Activated T-helper 9 cell treated with anti-CD3 and anti-CD28 coated beads, Interleukin-2, amount 50 U/mL, for 16 hours (primary cell): ENCODE measurements at places on chromosomes 4 and X.
A peak's percentile ranks its signal among the peaks of the same experiment; 100 is the strongest.

DNA sequence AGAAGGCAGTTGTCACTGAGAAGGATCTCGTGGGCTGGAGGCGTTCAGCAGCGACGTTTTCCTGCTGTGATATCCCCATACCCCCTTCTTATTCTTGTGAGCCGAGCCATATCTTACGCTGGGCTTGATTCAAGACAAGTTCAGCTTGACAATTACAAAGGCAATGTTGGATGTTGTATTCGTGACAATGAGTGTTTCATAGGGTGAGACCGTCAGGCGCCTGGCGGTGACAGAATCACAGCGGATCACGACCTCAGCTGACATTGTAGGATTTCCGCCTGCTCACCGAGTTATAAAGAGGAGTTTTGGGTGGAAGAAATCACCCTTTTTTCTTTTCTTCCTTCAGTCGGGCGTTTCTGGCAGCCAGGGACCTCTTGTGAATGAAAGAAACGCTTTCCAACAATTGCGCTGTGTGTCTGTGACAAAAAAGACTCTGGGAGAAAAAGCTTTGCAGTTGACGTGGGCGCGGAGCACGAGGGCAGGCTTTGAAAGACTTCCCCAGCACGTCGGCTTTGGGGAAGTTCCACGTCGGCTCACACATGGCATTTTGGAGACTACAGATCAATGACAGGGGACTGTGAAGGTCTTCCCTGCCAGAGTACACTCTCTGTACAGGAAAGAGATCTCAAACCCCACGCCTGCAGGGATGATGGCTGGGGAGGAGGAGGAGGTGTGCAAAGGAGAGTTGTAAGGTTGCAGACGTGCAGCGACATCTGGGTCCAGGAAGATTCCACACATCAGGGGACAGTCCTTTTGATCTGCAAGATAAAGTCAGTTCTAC, 135.4 kb downstream of the CRLF2 start:
- no peak for DNase-seq

GRCh38 chrX:44765556-44765955, 78.3 kb upstream of the DUSP21 start:
- no peak for DNase-seq

DNA sequence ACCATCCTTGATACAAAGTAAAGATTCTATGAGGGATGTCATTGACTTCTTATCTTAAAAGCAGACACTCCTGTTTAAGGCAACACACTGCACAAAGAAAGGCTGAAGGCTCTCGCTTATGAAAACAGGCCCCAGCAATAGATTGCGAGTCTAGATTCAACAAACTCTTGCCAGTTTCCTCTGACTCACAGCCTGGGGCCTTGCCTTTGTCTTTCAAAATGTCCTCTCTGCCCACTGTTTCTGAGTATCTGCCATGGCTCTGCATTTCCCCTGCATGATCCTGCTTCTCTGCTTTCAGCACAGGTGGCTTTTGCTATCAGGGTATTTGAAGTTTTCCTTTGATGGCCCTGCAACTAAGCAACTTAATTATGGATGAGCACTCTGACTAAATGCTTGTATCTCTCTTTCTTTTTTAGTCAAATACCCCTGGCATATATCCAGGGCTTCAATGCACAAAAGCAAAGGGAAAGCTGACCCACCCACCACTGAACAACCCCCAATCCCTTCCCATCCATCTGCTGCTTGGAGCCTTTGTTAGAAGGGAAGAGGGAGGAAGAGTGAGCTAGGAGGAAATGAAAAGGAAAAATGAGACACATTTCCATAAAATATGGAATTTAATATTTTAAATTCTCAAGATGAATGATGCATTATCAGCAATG, 32.2 kb downstream of the NDP start:
- no peak for DNase-seq

DNA sequence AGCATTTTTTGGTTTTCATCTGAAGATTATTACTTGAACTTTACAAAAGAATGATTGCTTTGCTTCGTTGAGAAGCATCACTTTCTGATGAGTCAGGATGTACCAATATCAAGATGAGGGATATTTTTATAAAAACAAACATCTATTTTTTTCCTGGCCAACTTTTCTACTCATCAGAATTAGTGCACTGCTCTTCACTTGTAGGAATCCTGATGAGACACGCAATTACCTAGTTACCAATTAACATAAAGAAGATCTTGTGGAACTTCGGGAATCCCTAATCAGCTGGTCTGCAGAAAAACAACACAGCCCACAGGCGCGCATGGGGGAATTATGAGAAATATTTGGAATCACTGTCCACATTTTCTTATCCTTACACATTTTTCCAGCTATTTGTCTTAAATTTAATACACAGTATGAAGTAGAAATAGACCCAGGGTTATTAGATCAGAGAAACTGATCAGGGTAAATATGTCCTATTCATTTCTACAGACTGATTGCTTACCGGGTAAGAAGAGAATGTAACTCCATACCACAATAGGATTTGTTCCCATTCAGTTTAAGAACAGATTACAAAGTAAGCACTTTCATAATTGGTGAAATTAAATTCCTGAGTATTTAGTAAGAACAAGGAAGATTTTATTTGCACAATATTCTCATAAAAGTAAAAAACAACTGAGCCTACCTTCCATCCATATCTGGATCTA, 50.9 kb downstream of the MFAP3L start:
- no peak for DNase-seq

GRCh38 chr4:46386570-46386969, 3.4 kb downstream of the GABRA2 start:
- no peak for DNase-seq

DNA sequence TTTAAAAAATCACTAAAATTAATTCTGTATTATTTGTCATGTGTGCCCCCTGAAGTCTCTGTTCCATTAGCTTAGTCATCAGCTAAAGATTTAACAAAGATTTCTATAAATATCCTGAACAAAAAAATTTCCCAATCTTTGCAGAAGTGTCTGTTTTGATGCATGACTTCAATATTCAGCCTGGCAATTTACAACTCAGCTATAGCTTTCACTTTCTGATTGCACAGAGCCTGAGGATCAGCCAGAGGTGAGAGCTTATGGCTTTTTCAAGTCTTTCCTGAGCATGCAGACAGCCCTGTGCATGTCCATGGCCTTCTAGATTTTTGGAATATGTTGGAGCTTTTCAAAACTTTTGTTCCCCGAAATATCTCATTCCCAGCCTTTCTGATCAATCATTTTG, 420.1 kb downstream of the ZNF674 start:
- no peak for DNase-seq

DNA sequence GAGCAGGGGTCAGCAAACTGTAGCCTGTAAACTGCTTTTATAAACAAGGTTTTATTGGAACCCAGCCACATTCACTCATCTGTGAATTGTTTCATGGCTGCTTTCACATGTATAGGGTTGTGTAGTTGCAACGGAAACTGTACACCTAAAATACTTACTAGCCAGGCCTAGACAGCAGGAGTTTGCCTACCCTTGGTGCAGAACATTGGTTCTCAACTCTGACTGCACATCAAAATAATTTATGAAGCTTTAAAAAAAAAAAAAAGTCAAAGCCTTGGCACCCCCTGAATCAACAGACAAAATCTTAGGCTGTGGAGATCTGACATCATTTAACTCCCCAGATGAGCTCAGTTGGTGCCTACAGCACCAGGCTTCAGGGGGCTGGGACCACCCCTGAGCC, 27.8 kb downstream of the ADGRA3 start:
- no peak for DNase-seq

- DNase-seq = no peak
These were observed 24.1 kb downstream of the ZCCHC12 start for GRCh38 chrX:118847676-118848075.

DNA sequence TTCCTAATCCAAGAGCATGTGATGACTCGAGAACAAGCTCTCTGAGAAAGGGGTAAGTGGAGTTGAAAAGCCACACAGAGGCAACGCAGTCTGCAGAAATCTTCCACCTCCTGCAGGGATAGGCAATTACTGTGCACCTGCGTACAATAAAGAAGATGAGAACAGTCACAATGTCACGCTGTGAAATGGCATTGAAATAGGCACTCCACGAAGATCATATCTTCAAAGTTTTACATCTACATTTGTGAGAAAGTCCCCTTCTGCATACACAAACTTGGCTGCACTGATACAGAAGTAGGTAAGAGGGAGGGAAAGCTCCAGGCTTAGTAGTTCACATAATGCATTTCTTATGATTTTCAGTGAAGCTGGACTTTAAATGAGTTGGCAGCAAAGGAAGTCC, 27.1 kb downstream of the DDX60L start:
- no peak for DNase-seq

GRCh38 chrX:53093177-53093655, 726 bp upstream of the KANTR start:
- peak; percentile 68 for DNase-seq

GRCh38 chr4:77014256-77014655, 61.5 kb downstream of the CCNI start:
- no peak for DNase-seq

GRCh38 chrX:130857207-130857606, 45.8 kb downstream of the ENOX2 start:
- DNase-seq = no peak

- DNase-seq = no peak
These were observed 152.5 kb upstream of the STX18 start for GRCh38 chr4:4694296-4694772.

DNA sequence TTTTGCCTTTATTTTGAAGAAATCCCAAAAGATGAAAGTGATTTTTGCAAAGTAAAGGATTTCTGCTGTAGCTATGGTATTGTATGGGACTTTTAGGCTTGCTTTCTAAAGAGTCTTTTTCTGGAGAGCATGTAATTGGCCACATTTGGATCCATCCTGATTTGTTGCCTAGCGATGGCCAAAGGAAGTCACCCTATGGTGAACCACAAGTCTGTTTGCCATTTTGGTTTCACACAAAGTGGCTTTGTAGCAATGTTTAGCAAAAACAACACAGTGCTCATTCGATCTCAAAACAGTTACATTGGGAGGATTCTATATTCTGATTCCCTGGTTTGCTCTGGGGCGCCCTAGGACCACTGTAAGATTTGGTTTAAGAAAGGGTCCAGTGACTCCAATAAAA, 44.1 kb upstream of the INTS6L start:
- DNase-seq = no peak

- DNase-seq = no peak
These were observed 16.9 kb upstream of the LOC101059915 start for GRCh38 chrX:71650333-71650969.

GRCh38 chr4:155441475-155441874, 64.7 kb upstream of the MAP9 start:
- no peak for DNase-seq

GRCh38 chr4:40306976-40307375, 28.2 kb upstream of the CHRNA9 start:
- no peak for DNase-seq

DNA sequence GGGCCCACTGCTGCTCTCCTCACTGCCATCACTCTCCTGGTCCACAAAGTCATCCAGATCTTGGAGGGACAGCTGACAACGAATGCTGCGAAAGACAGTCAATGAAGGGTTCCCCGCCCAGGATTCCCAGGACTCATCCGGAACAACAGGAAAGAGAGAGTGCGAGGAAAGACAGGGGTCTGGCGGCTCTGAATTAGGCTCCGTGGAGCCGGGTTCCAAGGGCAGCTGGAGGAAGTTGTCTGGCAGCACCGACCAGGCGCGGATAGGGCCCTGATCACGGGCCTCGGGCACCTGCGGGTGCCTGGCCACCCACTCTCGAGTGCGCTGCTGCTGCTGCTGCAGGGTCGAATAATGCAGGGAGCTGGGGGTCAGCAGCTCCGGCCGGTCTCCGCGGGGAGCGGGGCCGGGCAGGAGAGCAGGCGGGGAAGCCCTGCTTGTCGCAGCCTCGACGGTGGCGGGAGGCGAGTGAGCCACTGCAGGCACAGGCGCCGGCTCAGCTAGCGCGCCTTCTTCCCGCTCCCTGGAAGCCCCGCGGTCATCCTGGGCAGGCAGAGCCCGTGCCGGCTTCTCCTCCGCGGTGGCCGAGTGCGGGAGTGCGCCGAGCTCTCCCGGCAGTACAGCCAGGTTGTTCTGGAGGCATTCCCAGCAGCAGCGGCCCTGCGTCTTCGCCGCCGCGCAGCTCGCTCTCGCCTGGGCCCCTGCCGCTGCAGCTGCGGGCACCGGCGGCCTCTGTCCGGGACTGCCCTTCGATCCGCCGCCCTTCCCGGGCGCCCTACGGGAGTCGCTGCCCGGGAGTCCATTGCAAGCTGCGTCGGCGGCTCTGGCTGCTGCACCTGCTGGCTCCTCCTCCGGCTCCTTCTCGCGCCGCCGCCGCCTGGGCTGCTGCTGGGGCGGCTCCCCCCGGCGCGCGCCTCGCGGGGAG, 1.1 kb downstream of the SOWAHB start:
- DNase-seq = peak; percentile 19

DNA sequence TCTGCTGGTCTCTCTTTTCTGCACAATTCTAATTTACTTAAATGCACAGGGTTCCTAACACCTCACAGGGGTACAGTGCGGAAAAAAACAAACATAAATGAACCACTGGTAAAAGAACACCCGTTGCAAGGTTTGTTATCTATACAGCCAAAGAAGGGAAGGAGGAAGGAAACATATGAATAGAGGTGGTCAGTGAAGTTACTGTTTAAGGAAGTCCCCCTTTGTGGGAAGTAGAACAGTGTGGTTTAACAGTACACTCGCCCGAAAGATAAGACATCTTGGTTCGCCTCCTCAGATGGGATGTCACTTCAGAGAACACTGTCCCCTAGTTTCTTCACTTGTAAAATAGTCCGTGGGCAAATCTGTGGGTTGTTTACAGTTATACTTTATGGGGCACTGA, 57.5 kb downstream of the TEC start:
- no peak for DNase-seq

GRCh38 chrX:69096963-69097362, 68.3 kb downstream of the PJA1 start:
- no peak for DNase-seq

GRCh38 chr4:39354254-39354552, 12.0 kb downstream of the RFC1 start:
- DNase-seq = no peak

DNA sequence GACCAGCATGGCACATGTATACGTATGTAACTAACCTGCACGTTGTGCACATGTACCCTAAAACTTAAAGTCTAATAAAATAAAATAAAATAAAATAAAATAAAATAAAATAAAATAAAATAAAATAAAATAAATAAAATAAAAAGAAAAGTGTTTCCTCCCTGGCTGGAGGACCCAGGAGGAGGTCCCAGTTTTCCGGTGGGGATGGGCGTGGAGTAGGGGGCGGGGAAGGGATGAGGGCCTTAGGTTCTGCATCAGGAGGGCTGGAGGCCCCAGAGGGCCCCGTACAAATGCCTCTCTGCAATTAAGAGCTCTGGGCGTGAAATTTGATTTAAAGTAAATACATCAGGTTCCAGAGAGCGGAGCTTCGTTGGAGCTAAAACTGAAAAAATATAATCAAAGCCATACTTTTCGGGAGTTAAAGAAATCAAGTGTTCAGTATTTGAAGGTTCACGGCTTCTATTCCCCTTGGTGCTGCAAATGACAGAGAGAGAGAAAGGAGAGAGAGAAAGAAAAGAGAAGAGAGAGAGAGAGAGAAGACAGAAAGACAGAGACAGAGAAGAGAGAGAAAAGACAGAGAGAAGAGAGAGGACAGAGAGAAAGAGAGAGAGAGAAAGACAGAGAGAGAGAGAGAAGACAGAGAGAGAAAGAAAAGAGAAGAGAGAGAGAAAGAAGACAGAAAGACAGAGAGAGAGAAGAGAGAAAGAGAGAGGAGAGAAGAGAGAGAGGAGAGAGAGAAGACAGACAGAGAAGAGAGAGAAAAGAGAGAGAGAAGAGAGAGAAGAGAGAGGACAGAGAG, 8.7 kb upstream of the SHOX start:
- DNase-seq = no peak

- DNase-seq = no peak
These were observed 170.0 kb upstream of the PPARGC1A start for GRCh38 chr4:24059839-24060238.
